Esophagus mucosa (tissue), 1 donor: ENCODE measurements at places on chromosomes 11 and 22.
A peak's percentile ranks its signal among the peaks of the same experiment; 100 is the strongest.

GRCh38 chr11:76661306-76661751 lies 9.2 kb downstream of the LRRC32 start:
- no peak for ATAC-seq

DNA sequence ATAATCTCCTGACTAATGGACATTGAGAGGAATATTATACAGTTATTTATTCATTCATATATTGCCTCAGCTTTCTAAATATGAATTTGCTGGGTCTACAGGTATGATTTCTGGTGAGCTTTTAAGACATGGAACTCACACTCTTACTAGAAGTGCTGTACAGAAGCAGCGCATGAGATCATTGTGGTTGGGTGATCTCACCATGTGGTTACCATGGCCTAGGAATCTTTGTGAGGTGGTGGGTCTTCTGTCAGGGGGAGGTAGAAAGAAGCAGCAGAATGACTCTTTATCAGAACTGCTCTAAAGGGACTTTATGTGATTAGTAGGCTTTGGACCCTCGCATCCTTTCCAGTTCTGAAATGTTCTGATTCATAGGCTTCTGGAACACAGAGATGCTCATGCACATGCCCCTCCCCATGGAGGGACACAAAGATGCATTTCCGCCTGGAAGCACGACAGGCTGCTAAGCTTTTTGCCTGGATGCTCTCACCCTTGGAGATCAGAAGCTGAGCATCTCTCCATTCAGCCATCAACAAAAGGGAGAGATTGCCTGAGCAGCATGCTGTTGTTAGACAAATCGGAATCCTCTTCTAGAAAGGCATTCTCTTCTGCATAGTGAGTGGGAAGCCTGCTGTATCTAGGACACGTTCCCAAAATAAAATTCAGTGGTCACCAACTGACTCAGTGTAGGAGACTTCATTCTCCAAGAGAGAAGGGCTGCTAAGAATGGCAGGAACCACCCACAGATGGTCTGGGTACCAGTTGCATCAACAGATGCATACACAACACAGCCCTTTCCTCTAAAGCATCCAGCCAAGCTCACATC lies 51.3 kb downstream of the KIRREL3 start:
- no peak for ATAC-seq

DNA sequence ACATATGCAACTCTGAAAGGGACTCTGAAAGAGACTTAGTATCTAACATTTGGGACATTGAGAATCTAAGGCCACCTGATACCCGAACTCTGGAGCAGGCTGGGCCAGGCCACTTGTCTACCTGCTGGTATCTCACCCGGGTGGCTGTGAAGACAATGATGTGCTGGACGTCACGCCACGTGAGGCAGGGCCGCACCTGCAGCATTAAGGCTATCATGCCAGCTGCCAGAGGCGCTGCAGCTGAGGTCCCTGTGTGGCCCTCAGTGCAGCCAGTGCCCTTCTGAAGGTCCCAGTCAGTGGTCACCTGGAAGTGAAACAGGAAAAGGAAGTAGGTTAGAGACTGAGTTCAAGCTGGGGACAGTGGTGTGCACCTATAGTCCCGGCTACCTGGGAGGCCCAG lies 12.4 kb downstream of the PCSK7 start:
- ATAC-seq, result no peak

GRCh38 chr11:45371251-45372115 lies 85.3 kb upstream of the SYT13 start:
- peak; percentile 75 for ATAC-seq

DNA sequence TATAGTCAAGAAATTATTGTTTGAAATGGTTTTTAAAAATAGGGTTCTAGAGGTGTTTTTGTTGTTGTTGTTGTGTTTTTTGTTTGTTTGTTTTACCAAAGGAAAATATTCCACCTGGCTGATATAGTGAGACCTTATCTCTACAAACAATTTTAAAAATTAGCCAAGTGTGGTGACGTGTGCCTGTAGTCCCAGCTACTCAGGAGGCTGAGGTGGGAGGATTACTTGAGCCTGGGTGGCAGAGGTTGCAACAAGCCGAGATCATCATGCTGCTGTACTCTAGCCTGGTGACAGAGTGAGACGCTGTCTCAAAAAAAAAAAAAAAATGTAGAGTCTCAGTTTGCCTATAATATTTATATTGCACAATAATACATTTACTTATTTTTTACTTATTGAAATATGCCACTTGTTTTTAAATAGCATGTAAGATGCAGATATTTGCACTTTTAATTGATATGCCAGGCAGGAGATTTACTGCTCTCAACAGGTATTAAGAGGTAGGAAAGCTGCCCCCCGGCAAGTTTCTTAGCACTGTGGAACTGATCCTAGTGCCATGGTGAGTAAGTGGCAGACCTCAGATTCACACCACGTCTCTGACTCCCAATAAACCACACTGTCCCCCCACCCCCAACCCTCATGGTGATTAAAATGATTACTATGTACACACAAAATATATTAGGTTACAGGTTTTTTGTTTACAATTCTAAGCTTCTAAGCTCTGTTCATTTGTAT lies 157.4 kb downstream of the TEAD1 start:
- ATAC-seq, result no peak

DNA sequence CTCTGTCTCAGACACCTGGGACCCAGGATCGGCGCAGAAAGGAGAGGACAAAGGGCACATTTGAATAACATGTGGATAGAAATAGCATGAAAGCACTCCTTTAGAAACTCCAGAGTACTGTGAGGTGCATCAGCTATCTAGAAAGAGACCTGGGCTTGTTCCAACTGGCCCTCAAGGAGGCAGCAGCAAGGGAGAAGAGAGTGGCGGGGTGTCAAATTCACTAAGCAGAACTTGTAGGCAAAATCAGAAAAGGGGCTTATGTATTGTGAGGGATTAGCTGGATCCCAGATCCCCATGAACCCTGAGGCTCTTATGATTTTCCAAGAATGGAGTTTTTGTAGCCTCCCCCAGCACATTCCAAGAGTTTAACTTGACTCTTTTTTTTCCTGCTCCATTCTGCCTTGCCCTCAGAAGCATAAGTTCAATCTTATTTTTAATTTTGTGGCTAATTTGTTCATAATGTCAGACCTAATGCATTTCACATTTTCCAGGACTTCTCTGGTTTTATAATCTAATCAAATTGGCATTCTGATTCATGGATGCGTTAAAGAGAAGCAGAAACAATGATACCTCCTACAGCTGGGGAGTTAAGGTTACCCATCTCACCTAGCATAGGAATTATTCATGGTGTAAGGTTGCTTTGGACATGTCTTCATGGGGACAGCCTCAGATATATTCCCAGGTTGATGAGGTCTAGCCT lies 33.6 kb downstream of the USH1C start:
- no peak for ATAC-seq

GRCh38 chr11:63999349-64000025 lies 13.2 kb downstream of the OTUB1 start:
- ATAC-seq, result peak; percentile 87

GRCh38 chr22:47195484-47196165 lies 433.2 kb downstream of the TBC1D22A start:
- no peak for ATAC-seq

DNA sequence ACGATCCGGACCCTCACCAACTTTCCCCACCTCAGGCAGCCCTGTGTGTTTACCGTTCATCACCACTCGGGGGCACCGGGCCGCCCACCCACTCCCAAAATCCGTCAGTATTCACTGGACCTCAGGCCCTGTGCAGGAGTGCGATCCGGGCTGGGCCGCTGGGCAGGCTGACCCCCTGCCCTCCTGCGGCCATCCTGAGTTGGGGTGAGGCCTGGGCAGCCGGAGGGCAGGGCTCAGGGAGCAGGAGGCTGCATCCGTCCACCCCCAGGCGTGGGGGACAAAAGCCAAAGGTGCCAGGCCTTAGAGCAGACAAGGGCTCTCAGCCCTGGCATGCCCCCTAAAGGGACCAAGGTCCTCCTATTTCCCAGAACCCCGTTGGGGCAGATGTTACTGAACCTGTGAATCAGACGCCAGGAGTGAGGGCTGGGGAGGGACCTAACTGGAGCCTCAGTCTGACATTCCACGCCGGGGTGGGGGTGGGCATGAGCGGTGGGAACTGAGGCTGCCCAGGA lies 16.8 kb upstream of the TMEM191C start:
- ATAC-seq, result no peak
